ENCODE measurements at places on chromosomes 11 and 22.

- no peak for DNase-seq
Observed at GRCh38 chr11:126475014-126475991, 119.8 kb downstream of the ST3GAL4 start.

GRCh38 chr22:41380993-41381328, 781 bp upstream of the TEF start:
- DNase-seq, result peak; percentile 73

DNA sequence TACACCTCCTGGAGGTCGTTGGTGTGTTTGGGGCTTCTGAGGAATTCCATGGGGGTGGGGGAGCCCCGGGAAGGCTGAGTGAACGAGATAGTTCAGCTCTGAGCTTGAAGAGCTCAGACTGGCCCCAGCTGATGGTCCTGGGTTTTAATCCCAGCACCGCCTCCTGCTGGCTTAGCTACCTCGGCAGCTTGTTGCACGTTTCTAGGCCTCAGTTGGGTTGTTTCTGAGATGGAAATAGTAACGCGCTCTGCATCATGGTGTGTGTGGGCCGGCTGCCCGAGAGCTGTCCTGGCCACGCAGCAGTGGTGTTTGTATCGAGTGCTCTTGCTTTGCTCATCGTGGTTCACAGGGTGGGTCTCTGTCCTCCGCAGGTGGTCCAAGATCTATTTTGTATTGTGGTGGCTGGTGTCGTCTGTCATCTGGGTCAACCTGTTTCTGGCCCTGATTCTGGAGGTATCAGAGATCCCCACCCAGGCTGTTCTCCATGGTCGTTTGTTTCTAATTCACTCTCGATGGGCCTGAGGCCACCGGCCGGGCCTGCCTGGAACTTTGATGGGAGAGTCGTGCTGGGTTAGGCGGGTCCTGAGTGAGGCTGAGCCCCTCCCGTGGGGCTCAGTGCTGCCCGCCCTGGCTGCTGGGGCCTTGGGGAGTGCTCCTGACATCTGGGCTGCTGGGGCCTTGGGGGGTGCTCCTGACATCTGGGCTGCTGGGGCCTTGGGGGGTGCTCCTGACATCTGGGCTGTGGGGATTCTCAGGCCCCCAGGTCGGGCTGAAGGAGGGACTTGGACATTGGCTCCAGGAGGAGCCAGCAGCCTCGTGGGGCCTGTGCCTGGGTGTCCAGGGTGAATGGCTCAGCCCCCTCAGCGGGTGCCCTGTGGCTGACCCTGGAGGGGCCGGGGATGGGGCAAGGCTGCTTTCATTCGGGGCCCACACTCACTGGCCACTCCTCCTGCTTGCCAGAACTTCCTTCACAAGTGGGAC, 37.7 kb downstream of the TPCN2 start:
- no peak for DNase-seq

- no peak for DNase-seq
Observed at GRCh38 chr11:19164230-19164855, 37.4 kb downstream of the CSRP3 start.

DNA sequence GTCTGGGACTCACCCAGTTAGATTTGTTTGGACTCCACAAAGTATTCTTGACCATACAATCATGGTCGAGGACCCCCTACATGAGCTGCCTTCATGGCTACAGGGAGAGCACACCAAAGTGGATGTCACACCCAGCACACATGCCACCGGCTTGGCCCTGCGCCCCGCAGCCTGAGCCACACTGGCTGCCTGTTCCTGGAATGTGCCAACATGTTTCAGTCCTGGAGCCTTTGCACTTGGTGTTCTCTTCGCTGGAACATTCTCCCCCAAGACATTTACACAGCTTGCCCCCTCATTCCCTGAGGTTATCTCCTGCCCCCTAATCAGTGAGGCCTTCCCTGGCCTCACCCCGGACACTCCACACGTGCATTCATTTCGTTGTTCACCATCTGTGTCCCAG, 46.0 kb downstream of the PPARA start:
- DNase-seq, result no peak

DNA sequence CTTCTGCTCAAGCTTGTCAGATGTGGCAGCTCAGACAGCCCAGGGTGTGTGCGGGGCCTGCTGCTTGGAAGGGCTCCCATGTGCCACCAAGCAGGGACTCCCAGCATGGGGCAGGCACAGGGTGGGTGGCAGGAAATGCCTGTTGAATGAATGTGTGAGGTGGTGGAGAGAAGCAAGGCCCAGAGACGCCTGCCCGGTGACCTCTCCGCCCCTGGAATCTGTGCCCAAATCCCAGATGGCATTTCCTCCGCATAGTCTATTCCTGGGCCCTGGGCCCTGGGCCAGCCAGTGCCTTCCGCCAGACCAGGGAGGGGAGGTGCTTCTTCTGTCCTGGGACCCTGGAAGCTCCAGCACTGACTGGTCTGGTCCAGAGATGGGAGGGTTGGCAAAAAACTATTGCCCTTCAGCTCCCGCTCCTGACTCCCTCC, 3.7 kb downstream of the CST6 start:
- DNase-seq, result peak; percentile 58

- peak; percentile 91 for DNase-seq
Observed at GRCh38 chr11:69449320-69450063, 32.0 kb upstream of the LINC01488 start.

GRCh38 chr11:101617735-101618332, 34.0 kb upstream of the TRPC6 start:
- no peak for DNase-seq

DNA sequence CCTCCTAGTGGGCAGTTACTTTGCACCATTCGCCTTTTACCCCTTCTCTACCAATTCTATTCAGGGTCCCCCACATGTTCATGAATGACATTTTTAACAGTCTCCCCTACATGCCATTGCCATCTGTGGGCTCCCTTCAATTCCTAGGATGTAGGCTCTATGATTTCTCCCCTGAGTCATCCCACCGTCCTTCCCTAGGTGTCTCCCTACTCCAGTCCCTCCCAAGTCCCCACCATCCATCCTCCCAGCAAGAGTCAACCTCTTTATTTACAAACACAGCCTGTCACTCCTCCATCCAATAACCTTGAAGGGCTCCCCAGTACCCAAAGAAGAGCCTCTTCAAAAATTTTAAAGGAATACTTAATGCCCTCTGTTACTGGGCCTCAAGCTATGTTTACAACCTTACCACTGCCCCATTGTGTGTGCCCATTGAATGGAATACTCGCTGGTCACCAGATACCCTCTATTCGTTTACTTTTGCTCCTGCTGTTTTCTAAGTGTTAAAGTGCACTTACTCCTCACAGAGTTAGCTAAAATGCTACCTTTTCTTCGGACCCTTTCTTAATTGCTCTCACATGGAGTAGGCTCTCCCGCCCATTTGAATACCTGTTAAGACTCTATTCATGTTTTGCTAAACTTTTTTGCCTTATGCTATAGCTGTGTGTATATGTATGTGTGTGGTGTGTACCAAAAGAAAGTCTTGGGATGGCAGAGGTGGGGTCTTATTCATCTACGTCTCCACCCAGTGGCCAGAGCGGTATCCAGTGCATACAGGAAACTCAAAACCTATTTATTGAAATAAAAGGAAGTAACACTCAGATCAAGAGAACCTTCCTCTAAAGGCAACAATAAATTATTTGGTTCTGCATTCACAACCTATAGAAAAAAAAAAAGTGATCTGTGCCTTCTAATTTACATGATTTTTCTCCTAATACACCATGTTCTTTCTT, 235.8 kb upstream of the CCDC90B start:
- peak; percentile 17 for DNase-seq

- DNase-seq, result peak; percentile 60
Observed at GRCh38 chr11:96338910-96339705, 3.9 kb downstream of the MAML2 start.

- no peak for DNase-seq
Observed at GRCh38 chr11:2451916-2452315, 7.1 kb downstream of the KCNQ1 start.

DNA sequence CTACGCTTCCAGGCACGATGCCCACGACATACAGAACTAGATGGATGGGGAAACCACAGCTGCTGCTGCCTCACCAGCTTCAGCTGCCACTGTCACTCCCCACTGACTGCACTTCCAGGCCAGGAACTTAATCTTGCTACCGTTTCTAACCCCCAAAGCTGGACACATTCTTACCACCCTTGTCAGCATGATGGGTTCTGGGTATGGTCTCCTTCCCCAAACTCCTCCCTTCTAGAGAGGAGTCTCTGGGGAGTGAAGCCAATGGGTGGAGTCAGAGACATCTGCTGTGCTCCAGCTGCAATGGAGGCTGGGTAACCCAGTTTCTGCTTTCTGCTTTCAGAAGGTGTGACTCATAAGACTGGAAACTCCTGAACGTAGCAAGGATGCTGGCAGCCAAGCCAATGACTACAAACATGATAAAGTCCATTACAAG, 87.0 kb upstream of the THY1 start:
- peak; percentile 30 for DNase-seq

GRCh38 chr11:131629925-131630540, 259.6 kb downstream of the NTM start:
- no peak for DNase-seq

GRCh38 chr11:555780-556661, 4.5 kb downstream of the LMNTD2 start:
- DNase-seq, result no peak

DNA sequence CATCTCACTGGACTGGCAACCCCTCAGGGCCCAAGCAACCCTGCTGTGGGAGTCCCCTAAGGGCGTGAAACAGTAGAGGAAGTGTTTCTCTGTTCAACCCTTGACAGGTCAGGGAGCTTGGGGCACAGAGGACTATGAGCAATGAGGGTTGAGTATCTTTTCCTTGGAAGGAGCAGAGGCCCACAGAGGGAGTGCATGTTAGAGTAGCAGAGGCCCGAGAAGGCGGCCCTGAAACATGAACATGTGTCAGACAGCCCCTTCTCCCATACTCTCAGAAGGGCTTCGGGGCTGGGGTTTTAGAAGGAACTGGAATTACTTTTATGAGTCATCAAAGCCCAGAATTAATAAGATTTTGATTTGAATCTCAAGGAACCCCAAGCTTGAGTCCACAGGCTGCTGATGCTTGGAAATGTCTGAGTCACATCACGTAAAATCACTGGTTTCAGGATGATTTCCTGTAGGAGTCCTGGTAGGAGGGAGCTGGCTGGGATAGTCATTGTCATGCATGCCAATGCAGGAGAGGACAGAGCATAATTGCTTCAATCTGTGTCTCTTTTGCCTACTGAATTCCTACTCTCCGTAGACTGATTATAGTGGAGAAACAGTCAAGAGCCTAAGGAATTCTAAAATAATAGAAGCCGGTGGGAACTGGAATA, 22.6 kb downstream of the C11orf71 start:
- peak; percentile 23 for DNase-seq

DNA sequence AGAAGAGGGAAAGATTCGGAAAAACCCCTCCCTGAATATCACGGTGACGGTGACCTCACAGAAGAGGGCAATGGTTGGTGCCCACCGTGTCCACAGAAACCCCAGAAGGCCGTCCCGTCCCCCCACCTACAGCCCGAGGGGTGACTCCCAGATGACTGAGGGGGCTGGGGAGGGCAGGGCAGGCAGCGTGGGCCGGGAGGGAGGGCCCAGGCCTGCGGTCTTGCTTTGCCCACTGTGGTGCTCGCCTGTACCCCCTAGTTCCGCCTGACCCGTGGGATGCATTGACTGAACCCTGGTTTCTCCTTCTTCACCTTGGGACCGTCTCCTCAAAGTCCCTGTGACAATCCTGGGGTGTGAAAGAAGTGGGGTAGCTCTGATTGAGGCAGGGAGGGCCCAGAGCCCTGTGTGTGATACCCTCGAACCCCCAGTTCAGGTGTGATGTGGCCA, 526.7 kb downstream of the BRD1 start:
- DNase-seq, result no peak

GRCh38 chr11:119431523-119431922, 8.6 kb upstream of the THY1 start:
- DNase-seq, result no peak

GRCh38 chr11:126660321-126660720, 304.8 kb downstream of the ST3GAL4 start:
- DNase-seq, result no peak

- no peak for DNase-seq
Observed at GRCh38 chr11:66151273-66151672, 81.2 kb downstream of the PACS1 start.
